ENCODE measurements at places on chromosomes 3 and 15.
A peak's percentile ranks its signal among the peaks of the same experiment; 100 is the strongest.

DNA sequence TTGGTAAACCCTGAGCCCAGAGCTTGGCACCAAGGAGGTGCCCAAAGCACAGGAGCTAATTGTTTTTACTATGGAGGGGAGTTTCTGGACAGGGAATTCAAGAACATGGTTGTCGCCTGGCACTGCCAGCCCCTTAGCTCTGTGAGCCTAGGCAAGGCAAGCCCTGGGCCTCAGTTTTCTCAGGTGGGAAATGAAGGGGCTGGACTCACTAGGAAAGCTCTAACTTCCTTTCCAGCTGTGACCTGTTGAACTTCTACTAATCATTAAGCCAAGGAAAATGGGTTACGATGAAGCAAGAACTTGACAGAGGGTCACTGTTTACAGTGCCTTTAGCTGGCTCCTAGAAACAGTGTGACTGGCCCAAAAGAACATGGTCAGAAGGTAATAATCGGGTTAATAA lies 277.2 kb downstream of the SHQ1 start:
- no peak for DNase-seq

GRCh38 chr3:23944007-23944783 lies 891 bp upstream of the NR1D2 start:
- DNase-seq: no peak

GRCh38 chr15:99916668-99917223 lies 183.5 kb upstream of the LYSMD4 start:
- no peak for DNase-seq

- DNase-seq: no peak
Observed at GRCh38 chr15:57025264-57025926, 107.0 kb downstream of the TCF12 start.

- DNase-seq: no peak
Observed at GRCh38 chr15:96093063-96093462, 237.4 kb upstream of the NR2F2 start.

GRCh38 chr3:189084620-189085019 lies 87.2 kb upstream of the TPRG1 start:
- DNase-seq: no peak

- DNase-seq: no peak
Observed at GRCh38 chr3:170499562-170500156, 81.0 kb downstream of the CLDN11 start.

- no peak for DNase-seq
Observed at GRCh38 chr3:48594417-48595049, 596 bp downstream of the COL7A1 start.

DNA sequence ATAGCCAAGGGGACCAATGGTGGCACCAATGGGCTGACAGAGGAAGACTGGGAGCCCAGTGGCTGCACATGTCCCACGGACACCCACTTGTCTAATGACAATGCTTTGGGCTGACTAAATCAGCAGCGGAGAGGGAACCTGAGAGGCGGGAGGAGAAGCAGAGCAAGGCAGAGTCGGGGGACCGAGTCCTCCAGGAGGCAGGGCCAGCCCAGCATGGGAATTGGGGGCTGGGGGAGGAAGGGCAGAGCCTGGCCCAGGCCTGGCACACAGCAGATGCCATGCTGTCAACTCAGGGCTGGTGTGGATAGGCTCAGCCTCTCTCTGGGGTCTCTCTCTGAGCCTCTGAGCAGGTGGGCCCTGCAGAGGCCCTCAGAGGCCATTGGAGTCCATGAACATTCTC lies 78.4 kb upstream of the KLF13 start:
- DNase-seq: no peak

GRCh38 chr3:133881492-133881891 lies 14.2 kb downstream of the RAB6B start:
- DNase-seq: peak; percentile 40

GRCh38 chr3:147756476-147756875 lies 347.3 kb downstream of the ZIC1 start:
- DNase-seq: no peak

- peak; percentile 90 for DNase-seq
Observed at GRCh38 chr15:69760890-69761568, 308.4 kb downstream of the RPLP1 start.

- DNase-seq: peak; percentile 73
Observed at GRCh38 chr15:50182219-50183013, 420 bp downstream of the SLC27A2 start.

DNA sequence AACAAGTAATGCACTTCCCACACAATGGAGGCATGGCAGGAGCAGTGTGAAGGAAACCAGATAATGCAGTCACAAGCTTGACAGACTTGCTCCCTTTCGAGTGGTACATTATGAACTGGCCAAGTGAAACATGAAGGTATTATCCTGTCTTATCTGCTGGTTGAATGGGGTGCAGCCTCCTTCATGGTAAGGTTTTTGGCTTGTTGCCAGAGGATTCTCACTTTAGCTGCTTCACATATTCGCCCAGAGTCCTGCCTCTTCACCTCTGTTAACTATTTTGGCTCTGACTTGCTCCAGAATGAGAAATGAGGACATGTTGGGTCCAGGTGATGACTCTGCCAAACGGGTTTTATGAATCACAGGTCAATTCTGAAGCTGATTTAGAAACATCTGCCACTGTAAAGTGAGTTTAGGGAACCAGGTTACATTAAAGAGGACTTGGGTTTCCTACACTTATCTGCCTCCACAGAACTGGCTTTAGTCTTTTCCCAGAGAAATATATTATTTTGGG lies 19.5 kb upstream of the CCDC39 start:
- DNase-seq: no peak

DNA sequence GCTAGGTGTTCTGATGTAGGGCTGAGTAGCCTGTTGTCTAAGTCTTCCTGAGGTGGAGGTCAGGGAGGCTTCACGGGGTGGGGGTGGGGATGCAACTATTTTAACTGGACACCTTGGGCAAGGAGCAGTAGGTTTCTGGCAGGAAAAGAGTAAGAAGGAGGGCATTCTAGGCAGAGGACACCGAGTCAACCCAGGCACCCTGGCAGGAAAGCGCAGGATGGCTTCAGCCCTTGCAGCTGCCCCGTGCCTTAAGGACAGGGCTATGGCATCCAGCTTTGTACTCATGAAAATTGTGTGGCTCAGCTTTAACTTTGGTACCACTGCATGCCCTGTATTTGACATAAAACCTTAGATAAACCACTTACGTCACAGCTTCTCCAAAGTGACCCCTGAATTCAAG lies 6.4 kb upstream of the FILIP1L start:
- DNase-seq: no peak

DNA sequence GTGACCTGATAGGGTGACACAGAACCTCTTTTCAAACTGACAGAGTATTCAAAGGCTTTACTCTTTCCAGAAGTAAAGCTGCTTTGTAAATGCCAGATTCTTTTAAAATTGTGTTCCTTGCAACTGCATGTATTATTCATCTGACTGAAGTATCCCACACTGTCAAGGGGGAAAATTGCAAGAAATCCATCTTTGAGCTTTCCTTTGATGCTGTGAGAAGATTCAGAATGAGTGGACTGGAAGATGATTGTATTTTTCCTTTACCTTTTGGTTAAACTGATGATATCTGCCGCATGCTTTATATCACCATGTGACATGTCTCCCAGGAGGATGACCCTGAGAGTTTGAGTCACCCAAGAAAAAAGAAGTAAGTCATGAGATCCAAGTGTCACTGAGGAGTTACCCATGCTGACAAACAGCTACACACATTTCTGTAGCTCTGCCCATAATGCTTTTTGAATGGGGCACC lies 250.8 kb upstream of the CBLB start:
- no peak for DNase-seq

- no peak for DNase-seq
Observed at GRCh38 chr3:55556619-55557537, 69.8 kb upstream of the WNT5A start.

DNA sequence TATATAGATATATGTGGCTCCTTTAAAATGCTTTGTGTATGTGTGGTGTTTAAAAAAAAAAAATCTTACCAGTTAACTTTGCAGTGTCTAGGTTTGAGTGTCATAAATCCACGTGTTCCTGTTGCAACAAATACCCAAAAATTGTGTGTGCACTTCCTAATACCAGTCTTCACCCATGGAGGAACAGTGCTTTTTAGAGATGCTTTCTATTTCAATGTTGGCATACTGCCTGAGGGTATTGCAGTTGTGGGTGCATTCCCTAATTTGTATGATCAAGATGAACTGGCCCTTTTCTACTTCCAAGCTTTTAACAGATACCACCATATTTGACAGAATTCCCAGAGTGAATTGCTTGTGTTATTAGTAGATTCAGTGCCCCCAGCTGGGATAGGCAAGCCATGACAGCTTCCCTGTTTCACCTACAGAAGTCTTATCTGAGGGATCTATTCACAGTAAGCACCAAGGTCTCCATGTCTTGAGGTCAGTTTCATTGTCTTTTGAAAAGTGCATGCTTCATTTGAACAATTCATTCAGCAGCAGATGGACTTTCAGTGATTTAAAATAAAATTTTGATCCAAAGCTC lies 68.9 kb upstream of the GOLGA6B start:
- no peak for DNase-seq

Measured in activated CD8-positive, alpha-beta memory T cell treated with anti-CD3 and anti-CD28 coated beads, Interleukin-2, amount 10 ng/mL, durations not matched to agents 7 days and 5 days (primary cell).